ENCODE measurements at places on chromosomes 13 and 19.

DNA sequence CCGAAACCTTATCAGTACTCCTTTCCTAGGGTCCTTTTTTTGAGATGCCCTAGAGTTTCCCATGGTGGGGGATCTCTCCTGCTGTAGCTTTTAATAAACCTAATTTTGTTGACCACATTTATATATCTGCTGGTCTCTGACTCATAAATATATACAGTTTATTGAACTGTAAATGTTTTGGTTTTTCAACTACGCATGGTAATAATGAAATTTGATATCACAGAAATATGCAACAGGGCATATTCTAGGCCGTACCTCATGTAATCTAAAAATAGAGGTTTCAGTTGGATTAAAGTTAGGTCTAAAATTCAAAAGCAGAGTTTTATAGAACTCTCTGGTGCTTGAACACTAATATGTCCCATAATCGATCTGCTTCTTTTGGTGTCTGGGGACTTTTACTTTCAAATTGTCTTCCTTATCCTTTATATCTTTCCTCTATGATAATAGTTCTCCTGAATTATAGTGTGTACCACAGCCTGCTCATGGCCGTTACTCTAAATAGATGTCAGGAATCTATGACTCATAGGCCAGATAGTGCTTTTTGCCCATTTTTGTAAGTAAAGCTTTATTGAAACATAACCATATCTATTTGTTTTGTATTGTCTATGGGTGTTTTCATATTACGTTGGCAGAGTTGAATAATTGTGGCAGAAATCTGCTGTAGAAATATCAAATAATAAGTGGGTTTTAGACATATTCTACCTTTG is 324.8 kb upstream of the PCDH9 start:
- no peak overlapping the region for H3K27ac ChIP-seq
- no peaks in the 10 kb centered on the region for H3K4me1 ChIP-seq
- no peak overlapping the region for H3K4me3 ChIP-seq

DNA sequence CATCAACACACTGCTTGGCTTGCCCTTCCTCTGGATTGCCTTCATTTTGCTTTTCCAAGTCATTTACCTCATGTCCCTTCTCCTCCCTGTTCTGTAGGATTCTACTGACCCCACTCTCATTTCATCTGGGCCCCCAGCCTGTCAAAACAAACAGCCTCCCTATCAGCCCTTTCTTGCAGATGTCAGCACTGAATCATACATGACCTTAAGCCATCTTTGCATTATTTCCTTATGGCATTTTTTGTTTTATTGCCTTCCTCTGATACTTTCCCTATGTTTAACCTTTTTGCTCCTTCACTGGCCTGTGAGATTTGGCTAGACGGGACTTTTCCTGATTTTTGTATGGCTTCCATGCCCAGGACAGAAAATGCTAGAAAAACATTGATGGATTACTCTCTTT is 8.7 kb downstream of the LRCH1 start:
- no peaks in the 10 kb centered on the region for H3K27me3 ChIP-seq
- no peak for DNase-seq
- no peak overlapping the region for H3K4me3 ChIP-seq
- no peaks in the 10 kb centered on the region for H3K4me1 ChIP-seq
- H3K36me3 ChIP-seq, result no peaks in the 10 kb centered on the region

DNA sequence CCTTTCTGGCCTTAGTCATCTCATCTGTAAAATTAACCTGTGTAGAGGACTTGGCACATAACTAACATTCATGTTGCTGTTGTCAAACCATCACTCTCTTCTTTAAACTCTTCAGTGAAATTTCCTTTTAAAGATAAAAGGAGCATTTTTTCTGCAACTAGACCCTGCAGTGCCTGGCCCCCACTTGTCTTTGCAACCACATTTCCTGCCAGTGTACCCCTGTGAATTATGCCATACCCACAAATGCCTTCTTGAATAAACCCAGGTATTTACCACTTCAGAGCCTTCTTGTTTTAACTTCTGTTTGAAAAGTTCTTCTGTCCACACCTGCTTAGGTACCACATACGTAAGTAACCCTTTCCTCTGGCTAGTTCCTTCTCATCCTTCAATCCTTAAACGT is 118.8 kb downstream of the CDK8 start:
- H3K36me3 ChIP-seq, result no peaks in the 10 kb centered on the region
- no peak for DNase-seq

- no peaks in the 10 kb centered on the region for H3K27me3 ChIP-seq
- H3K4me3 ChIP-seq, result no peak overlapping the region
- H3K27ac ChIP-seq, result no peak overlapping the region
- no peak for DNase-seq
- no peaks in the 10 kb centered on the region for H3K4me1 ChIP-seq
These were observed 11.3 kb downstream of the CEACAM21 start for GRCh38 chr19:41587101-41587837.

DNA sequence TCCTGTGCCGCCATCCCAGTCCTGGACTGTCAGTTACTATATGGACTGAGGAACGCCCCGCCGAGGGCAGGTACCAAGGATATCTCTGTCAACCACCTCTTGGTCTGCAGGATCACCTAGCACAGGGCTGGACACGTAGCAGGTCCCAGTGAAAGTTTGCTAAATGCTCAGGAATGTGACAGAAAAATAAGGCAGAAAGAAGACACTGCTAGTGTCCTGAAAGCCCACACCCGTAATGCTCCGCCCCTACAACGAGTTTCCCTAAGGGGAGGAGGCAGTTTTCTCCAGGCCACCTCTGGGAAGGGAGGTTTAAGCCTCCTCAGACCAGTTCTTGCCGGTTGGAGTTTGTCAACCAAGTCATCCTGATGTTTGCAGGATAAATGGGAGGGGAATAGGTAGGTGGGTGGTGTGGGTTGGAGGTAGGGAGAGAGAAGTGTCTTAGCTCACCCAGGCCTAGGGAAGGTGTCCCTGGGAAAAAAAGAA is 1.7 kb upstream of the SERTAD3 start:
- H3K27ac ChIP-seq, result no peak overlapping the region
- DNase-seq, result no peak
- H3K36me3 ChIP-seq, result peaks cover 11% of the 10 kb centered on the region
